ENCODE measurements at places on chromosomes 4 and X. TPM values are rescaled to one million over a fixed set of nuclear protein-coding genes. Genes with fewer than 3 reads are reported as not detected.

Gene NUDT10
- 3.0 TPM for total RNA-seq

Gene GPR82
- total RNA-seq = not detected

Gene CABS1
- not detected for total RNA-seq

Gene ATP6AP2
- total RNA-seq = 121 TPM

Gene ABCD1
- total RNA-seq = 14.4 TPM

Gene PHEX
- total RNA-seq = 0.79 TPM

Gene FATE1
- total RNA-seq = 0.42 TPM

Gene WNK3
- total RNA-seq = 1.9 TPM

Gene YY2
- total RNA-seq = 1.9 TPM

Gene ANXA3
- 253 TPM for total RNA-seq

Gene SATL1
- not detected for total RNA-seq

Gene ETDB
- total RNA-seq = not detected

DNA sequence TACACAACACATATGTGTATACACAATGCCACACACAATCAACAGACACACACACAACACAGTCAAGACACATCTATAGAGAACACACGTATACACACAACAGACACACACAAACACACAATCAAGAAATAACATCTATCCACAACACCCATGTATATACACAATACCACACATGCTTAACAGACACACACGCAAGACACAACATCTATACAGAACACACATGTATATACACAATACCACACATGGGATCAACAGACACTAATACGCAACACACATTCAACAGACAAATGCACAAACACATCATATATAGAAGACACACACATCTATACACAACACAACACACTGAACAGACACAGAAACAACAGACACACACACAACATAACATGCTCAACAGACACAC, 234.8 kb downstream of the SHOX start:
- ATAC-seq = no peak

- no peak for ATAC-seq
These were observed 327.5 kb upstream of the FGF13 start for GRCh38 chrX:139039041-139039440.

- ATAC-seq = no peak
These were observed 1240.7 kb downstream of the C4orf33 start for GRCh38 chr4:130336585-130337217.

GRCh38 chr4:39279416-39279815, 86.7 kb downstream of the RFC1 start:
- no peak for ATAC-seq

DNA sequence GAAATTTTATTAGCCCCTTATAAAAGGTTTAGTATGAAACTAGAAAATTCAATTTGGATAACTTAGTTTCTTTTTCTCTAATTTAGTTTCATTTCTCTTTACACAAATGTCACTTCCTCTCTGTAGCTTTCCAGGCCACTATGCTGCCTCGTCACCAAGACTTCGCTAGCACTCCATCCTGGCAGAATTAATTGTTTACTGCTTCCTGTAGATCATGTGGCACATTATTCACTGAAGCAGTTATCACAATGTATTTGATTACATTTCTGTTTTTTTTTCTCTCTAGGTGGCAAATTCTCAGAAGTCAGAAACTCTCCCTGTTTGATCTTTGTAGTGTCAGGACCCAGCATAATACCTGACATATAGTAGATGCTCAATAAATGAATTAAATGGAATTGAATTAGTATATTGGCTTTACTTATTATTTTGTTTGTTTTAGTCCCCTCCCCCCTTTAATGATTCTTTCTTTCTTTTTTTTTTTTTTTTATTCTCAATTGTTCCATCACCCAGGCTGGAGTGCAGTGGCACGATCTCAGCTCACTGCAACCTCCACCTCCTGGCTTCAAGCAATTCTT, 9.3 kb upstream of the SAT1 start:
- no peak for ATAC-seq

- ATAC-seq = peak; percentile 77
These were observed 237.8 kb upstream of the JADE1 start for GRCh38 chr4:128571747-128572146.

GRCh38 chrX:7077241-7078230, 70.0 kb upstream of the STS start:
- ATAC-seq = no peak

DNA sequence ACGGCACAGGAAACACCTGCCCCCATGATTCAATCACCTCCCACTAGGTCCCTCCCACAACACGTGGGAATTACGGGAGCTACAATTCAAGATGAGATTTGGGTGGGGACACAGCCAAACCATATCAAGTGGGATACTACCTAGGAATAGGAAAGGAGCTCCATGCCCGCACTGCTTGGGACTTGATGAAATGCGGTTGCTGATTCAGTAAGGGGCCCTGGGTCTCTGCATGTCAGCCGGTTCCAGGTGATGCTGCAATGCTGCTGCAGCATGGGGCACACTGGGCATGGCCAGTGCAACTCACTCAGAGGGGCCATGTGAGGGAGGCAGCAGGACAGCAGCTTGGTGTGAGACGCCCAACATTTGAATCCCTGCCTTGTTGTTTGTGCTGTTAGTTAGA, 34.0 kb upstream of the MSX1 start:
- ATAC-seq = no peak

- ATAC-seq = no peak
These were observed 36.9 kb downstream of the PDLIM5 start for GRCh38 chr4:94488670-94489069.

- ATAC-seq = no peak
These were observed 794.7 kb downstream of the RAB28 start for GRCh38 chr4:12689457-12689856.

- ATAC-seq = peak; percentile 87
These were observed 48.3 kb downstream of the AMELX start for GRCh38 chrX:11341274-11342201.

GRCh38 chr4:151842430-151843079, 81.7 kb upstream of the GATB start:
- no peak for ATAC-seq

GRCh38 chr4:150600812-150601445, 19.0 kb downstream of the MAB21L2 start:
- no peak for ATAC-seq

DNA sequence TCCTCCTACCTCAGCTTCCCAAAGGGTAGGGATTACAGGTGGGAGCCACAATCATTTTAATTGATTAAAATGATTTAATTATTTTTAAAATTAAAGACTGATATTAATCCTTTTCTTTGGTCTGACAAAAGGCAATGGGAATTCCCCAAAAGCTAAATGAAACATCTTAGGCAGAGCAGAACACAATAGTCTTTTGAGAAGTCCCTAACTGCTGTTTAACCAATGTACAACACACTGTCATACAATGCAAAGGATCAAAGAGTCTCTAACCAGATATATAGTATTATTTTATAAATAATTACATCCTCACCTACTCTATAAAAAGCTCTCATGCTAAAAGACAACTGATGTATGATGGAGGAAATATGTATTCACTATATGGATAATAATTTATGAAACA, 47.0 kb downstream of the THAP9 start:
- ATAC-seq = no peak

DNA sequence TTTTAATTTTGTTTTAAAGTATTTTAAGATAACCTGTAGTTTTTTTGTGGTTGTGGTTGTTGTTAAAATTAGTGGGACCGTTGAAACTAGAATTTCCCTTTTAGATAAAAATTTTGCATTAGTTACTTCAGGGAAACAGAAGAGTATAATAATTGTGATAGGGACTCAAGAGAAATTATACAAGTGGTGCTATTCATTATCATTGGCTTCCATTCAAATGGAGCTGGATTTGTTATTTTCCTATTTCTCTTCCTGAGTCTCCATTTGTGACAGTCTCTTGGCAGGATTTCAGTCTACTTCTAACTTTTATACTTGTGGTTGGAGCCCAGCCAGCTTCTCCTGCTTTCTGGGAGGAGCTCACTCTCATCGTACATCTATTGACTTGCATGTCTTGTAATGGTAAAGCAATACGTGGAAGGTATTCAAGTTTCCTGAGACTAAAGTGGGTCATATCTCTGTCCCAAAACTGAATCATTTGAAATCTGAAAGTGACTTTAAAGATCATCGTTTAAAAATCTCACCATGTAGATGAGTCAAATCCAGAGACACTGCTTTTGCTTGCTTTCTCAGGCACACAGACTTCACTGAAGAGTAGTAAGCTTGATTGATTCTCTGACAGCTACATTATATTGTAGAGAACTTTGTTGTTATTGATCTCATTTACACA, 155.8 kb downstream of the RPA4 start:
- no peak for ATAC-seq

DNA sequence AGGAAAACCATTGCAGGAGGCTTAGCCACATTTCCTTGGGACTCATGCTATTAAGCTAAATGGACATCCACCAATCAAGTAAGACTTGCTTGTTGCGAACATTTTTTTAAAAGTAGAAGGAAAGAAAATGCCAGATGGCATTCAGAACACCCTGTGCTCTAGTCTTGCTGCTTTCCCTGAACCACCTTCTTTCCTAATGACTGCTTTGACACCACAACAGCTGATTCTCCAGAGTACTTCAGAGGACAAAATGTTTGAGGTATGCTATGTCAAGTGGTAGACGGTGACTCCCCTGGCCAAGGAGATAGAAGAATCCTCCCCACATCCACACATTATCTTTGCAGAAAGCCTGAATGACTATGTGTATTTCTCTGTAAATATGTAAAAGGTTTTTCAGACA, 65.4 kb downstream of the ANK2 start:
- ATAC-seq = no peak

DNA sequence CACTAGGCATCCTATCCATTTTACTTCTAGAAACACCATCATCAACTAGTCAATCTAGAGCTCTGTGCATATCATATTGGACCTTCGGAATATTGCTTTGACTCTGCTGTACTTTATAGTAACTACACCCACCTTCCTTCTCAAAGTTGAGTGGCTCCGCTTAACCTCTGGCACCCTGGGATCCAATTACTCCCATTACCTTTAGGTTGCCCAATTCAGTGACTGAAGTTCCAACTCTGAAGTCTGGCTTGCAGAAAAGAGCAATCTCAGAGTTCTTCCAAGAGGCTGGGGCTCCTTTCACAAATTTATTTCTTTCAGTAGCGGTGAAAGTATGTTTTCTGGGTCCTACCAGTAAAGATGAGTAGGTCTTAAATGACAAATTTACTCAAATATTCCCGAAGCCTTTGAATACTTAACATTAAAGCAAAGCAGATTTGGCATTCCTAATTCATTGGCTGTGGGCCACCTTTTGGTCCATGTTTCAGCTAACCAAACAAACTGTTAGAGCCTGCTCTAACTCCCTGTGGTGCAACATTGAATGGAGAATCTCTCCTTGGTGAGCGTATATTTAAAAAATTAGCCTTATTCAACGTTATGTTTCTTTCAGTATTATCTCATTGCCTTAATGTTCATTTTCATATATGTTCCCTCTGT, 1215.8 kb downstream of the RAPGEF2 start:
- ATAC-seq = no peak

- ATAC-seq = peak; percentile 39
These were observed at the start of gene OTUD5 for GRCh38 chrX:48957477-48957826. TSS of gene OTUD5 (minus strand) at chrX:48957607. CDS start at chrX:48957570, 37 bp downstream.

DNA sequence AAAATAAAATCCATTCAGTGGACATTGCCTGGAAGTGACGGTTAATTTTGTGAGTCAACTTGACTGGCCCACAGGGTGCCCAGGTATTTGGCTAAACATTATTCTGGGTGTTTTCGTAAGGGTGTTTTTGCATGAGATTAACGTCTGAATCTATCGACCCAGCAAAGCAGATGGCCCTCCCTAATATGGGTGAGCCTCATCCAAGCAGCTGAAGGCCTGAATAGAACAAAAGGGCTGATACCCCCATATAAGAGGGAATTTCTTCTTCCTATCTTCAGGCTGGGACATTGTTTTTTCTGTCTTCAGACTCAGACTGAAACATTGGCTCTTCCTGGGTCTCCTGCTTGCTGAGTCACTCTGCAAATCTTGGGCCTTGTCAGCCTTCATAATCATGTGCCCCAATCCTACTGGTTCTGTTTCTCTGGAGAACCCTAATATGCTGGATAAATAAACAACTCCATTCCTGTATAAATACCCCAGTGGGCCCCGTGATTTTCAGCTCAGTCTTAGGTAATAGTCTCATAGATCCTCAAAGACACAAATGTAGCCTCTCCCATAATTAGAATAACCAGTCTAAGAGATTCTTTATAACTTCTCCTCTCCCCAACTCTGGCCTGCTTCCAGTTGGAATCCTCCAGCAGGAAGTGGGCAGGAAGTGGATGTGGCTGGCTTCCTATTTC, 33.1 kb upstream of the DDX3X start:
- no peak for ATAC-seq

DNA sequence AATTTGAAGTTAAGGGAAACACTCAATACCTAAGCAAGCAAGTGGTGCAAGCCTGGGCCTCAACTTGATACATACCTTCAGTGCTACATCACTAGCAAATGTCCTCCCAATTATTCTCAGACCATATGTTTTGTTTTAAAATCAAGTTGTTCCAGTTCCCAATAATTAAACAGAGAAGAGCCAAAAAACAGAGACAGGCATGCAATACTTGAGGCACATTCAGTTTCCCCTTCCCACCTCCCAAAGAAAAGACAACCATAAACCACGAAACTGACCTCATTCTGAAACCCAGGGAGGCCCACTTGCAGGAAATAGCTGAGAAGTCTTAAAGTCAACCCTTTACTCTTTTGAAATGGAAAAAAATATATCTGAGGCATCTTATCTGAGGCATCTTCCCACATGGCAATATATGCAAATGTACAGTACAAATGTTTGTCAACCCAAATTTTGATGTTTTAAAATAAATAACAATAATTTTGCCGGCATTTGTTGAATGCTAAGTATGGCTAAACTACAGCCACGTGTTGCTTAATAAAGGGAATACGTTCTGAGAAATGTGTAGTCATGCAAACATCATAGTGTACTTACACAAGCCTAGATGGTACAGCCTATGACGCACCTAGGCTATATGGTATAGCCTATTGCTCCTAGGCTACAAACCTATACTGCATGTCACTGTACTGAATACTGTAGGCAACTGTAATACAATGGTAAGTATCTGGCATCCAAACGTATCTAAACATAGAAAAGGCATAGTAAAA, 147.5 kb downstream of the TSPAN5 start:
- peak; percentile 19 for ATAC-seq

- ATAC-seq = no peak
These were observed 194.3 kb downstream of the SOWAHB start for GRCh38 chr4:76703676-76704075.

DNA sequence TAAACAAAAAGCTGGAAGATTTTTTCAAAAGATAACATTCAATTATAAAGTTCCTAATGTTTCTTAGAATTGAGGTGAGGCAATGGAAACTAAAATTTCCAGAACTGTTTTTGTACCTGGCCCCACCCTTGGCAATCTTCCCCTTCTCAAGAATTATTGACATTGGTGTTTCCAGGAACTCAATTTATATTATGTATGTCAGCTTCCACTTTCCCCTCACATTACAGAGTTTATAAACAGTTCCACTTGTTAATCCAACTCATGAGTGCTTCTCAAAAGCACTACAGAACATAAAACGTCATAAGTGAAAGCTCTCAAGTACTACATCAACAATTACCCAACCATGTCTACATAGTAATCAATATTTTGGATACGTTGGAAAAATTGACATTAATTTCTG, 107.4 kb downstream of the FAM13A start:
- ATAC-seq = no peak

GRCh38 chr4:88718098-88718497, 20.5 kb upstream of the NAP1L5 start:
- ATAC-seq = no peak

Data from gastroesophageal sphincter (tissue), 4 donors.